ENCODE measurements at places on chromosomes 7 and 10. TPM values are rescaled to one million over a fixed set of nuclear protein-coding genes. Genes with fewer than 3 reads are reported as not detected.

DNA sequence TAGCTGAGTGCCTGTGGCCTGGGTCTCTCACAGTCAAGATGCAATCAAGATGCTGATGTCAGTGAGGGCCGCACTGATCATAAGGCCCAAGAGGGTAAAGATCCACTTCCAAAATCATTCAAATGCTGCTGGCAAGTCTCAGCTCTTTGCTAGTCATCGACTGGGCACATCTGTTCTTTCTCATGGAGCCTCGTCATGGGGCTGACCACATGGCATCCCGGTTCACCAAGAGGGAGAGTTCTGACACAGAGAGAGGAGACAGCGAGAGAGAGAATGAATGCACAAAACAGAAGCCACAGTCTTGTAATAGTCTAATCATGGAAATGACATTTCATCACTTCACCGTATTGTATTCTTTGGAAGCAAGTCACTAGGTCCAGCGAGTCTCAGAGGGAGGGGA is 1067.5 kb upstream of the C7orf33 start:
- no peak for DNase-seq
- no peaks in the 10 kb centered on the region for H3K4me1 ChIP-seq
- H3K27me3 ChIP-seq: no peaks in the 10 kb centered on the region

DNA sequence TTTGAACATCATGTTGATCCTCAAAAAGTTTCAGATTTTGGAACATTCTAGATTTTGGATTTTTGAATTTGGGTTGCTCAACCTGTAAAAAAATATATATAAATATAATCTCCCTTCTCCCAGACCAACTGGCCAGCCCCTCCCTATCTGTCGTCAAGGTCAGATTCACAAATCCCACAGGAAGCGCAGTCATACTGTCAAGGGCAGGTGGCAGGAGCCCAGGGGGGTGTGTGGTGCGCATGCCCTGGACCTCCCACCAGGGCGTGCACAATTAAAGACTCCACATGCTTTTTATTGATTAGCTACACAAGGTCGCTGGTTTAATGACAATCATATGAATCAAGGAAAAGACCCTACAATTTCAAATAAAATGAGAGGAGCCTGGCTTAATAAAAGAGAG is 77.0 kb upstream of the EEPD1 start:
- peaks cover 10% of the 10 kb centered on the region for H3K27me3 ChIP-seq
- no peak overlapping the region for H3K4me3 ChIP-seq
- H3K27ac ChIP-seq: no peak overlapping the region
- no peaks in the 10 kb centered on the region for H3K4me1 ChIP-seq
- no peaks in the 10 kb centered on the region for H3K36me3 ChIP-seq
- no peak for DNase-seq

Gene TCF7L2
- total RNA-seq: 0.26 TPM

DNA sequence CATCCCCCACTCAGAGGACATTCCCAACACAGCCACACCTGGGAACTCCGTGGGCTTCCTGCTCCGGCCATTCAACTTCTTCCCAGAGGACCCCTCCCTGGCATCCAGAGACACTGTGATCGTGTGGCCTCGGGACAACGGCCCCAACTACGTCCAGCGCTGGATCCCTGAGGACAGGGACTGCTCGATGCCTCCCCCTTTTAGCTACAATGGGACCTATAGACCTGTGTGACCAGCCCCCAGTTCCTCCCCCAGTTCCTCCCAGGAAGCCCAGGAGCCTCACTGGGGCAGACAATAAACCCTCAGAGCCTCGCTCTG is 8.6 kb downstream of the AOC1 start:
- H3K27ac ChIP-seq: no peak overlapping the region
- H3K36me3 ChIP-seq: no peaks in the 10 kb centered on the region
- no peak overlapping the region for H3K4me3 ChIP-seq
- H3K27me3 ChIP-seq: no peaks in the 10 kb centered on the region

Gene SORCS1
- total RNA-seq: not detected

Gene EEF1AKMT2
- total RNA-seq: 25.5 TPM

All from activated CD8-positive, alpha-beta T cell treated with anti-CD3 and anti-CD28 coated beads, Interleukin-2, amount 10 ng/mL, durations not matched to agents 7 days and 5 days (primary cell).